ENCODE measurements at places on chromosomes 6 and 20.

DNA sequence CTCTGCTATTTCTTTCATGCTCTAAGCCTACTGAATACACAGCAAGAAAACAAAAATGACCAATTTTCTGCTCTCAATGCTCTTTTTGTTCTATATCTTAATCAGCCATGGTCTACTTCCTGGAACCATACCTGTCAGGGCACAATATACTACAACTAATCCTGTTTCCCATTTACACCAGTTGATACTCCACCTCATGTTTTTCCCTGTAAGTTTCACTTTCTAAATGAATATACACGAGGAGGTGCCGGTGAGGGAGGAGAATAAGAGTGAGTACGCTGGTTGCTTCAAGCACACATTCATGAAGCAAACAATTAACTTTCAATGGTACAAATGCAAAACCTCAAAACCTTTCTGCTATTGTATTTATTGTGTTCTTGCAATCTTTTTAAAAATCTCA, 443.1 kb upstream of the ID4 start:
- DNase-seq = no peak

DNA sequence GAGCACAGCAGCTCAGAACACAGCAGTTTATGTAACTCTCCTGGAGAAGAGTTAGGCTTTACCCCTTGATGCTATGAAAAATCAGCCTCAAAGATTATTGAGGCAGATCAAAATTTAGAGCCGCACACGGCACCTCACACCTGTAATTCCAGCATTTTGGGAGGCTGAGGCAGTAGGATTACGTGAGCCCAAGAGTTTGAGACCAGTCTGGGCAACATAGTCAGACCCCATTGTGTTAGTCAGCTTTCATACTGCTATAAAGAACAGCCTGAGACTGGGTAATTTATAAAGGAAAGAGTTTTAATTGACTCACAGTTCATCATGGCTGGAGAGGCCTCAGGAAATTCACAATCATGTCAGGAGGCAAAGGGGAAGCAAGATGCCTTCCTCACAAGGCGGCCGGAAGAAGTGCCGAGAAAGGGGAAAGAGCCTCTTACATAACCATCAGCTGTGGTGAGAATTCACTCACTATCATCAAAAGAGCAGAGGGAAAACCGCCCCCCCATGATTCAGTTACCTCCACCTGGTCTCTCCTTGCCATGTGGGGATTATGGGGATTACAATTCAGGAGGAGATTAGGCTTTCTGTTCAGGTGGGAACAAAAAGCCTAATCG, 87.7 kb downstream of the SGK1 start:
- no peak for DNase-seq

DNA sequence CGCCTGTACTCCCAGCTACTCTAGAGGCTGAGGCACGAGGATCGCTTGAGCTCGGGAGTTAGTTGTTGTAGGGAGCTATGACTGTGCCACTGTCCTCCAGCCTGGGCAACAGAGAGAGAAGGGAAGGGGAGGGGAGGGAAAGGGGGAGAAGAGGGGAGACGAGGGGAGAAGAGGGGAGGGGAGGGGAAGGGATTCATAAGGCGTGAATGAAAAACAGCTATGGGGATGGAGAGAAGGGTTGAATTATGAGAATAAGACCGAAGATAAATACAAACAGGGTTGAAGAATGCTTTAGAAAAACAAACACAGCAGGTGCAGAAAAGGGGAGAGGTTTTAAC, 106.0 kb downstream of the TRIM27 start:
- DNase-seq = no peak

DNA sequence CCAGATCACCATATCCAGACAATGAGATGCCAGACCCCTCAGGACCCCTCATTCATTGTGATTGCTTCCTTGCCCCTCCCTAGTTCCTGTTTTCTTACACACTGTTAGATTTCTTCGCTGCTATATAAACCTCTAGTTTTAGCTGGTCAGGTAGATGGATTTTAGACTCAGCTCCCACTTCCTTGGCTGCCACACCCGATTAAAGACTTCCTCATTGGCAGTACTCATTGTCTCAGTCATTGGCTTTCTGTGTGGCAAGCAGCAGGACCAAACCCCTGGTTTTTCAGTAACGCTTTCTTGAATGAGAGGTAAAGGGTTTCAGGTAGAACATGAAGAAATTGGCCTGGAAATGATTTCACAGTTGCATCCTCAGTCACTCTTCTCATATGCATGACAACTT, 47.9 kb downstream of the QRSL1 start:
- no peak for DNase-seq

- no peak for DNase-seq
Observed at GRCh38 chr20:8154638-8155037, 22.6 kb downstream of the PLCB1 start.

DNA sequence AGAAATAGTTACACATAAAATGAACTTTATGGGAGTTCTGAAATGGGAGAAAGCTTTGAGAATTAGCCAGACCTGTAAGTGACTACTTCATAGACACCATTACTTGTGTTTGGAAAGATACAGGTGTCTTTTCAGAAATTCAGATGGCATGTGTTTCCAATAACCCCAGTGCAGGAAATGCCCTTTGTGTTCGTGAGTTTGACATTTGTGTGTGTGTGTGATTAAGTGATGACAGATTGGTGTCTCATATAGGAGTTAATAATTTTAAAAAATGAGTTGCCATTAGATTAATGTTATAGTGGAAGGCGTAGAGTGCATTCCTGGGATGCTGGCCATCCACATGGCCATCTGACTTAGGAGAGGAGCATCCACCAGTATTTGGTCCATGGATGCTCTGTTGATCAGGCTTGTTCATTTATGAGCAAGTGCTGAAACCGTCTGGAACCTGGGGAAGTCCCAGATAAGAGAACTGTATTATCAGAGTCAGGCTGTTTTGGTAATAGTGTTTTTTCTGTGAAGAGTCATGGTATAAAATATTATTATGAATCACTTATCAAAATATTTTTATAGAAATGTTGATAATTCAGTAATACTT, 3.1 kb downstream of the STK4 start:
- DNase-seq = no peak

DNA sequence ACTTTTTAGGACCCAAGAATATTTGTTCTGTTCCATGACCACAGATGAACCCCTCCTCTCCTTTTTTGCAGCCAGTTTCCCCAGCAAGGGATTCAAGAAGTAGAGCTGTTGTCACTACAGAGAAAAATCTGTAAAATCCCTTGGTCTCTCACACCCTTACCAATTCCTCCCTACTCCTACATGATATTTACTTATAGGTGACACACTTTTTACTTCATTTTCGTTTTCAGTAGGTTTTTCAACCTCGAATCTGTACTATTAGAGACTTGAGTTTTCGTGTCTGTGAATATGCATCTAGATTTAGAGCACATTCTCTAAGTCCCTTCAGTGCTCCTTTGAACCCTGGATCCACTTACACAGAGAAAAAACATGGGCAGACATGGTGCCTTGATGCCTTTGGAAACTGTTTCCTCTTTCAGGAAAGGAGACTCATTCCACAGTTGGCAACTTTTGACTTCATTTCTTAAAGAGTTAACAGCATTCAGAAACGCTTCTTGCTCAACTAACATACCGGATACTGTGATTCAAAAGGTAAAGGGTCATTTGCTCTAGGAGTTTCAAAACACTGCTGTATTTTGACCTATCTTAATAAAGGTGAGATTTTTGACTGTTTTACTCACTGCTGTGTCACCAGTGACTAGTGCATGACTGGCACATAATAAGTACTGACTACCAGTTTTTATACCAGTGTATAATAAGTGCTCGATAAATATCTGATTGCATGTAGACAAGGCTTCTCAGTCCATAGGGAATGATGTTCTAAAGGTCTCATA, 50.6 kb downstream of the LAMA4 start:
- no peak for DNase-seq

DNA sequence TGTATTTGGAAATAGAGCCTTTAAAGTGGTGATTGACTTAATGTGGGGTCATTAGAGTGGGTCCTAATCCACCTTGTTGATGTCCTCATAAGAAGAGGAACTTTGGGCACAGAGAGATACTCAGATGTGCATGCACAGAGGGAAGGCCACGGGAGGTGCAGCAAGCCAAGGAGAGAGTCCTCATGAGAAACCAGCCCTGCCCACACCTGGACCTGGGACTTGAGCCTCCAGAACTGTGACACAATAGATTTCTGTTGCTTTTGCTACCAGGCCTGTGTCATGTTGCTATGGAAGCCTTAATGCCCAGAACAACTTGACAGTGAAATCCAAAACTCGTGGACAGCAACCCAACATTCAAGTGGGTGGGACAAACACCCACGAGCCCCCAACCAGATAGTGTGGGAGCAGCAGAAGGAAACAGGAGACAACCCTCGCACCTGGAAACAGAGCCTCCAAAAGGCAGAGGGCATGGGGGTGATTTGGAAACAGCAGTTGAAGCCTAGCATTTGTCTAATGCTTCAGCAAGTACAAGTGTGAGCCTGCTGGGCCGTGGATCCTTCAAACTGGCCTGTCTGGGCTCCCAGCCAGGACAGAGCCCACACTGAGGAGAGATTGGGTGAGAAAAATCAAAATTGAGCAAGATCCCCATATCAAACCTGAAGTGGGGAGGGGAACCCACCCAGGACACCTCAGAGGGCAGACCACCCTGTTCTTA, 201.0 kb upstream of the CST7 start:
- no peak for DNase-seq

GRCh38 chr6:104606361-104606760, 253.4 kb downstream of the HACE1 start:
- peak; percentile 13 for DNase-seq

- DNase-seq = no peak
Observed at GRCh38 chr20:9241721-9242427, 173.0 kb downstream of the PLCB4 start.

DNA sequence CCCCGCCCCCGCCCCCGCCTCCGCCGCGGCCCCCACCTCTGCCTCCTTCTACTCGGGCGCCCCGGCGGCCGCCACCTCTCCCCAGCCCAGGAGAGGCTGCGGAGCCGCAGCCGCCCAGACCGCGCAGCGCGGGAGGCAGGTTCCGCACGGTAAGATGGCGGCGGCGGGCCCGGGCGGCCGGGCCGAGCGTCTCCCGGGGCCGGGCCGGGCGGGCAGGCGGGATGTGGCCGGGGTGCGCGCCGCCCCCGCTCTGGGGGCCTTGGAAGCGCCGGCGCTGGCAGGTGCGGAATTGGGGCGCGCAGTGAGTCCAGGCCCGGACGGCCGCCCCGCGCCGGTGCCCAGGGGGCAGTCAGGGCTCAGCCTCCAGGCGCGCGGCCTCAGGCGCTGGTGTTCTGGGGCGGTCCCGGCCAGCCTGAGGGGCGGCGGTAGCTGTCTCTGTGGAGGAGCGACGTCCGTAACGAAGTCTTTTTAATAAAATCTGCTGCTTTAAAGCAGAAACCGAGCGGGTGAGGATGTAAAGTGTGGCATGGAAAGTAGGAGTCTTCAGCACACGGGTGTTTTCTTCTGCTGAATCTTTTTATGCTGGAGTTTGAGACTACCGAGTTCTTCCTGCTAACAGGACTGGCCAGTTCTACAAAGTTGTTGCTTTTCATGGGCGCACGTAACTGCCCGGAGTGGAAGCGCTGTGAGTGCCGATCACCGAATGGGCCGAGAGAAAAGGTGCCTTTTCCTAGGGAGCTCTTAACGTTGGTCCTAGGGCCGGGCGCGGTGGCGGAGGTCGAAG, at the start of gene GID8:
Gene GID8 (plus strand): TSS at position 43 of the 784 bp plus-strand sequence. CDS start 3,356 bp downstream, outside the sequence.
- no peak for DNase-seq

GRCh38 chr20:62765021-62765420, 31.3 kb upstream of the MRGBP start:
- DNase-seq = no peak

DNA sequence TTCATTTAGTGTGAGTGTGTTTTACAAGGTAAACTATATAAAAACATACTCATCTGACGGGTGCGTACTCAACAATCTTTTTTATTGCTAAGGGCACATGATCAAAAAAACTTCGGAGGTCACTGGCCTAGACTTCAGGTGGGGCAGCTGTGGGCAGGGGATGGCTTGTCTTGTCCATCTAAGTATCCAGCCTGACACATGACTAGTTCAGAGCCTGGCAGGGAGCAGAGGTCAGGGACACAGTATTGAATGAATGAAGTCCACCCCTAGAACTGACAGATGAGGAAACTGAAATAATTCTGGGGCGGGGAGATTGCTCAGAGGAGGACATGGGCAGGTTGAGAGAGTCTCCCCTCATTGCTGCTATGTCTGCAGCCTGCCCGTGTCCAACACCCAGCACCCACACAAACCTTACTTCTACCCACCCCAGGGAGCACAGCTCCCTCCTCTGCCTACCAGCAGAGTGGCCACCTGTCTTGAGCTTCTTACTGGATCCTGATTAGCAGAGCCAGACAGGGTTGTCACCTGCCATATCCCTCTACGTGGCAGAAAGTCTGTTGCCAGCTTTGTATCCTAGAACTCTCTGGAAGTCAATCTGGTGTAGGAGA, 48.9 kb downstream of the MRPL14 start:
- DNase-seq = no peak

DNA sequence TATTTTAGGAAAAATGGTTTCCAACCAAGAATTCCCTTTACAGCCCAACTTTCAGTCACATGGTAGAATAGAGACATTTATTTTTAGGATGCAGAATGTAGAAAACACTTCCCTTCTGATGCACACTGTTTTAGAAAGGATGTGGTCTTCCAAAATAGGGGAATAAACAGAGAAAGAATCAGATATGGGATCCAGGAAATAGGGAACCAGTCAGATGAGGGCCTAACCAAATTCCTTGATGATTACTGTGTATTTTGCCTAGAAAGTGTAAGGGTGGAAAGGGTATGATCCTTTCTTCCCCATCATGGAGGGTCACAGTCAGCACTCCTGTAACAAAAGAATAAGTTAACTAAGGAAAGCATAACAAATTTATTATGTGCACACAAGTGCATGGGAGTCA, 27.4 kb downstream of the SLX4IP start:
- DNase-seq = no peak

- no peak for DNase-seq
Observed at GRCh38 chr6:39387785-39388184, 65.3 kb upstream of the KCNK16 start.

GRCh38 chr6:82131441-82131840, 116.1 kb downstream of the IBTK start:
- DNase-seq = no peak

DNA sequence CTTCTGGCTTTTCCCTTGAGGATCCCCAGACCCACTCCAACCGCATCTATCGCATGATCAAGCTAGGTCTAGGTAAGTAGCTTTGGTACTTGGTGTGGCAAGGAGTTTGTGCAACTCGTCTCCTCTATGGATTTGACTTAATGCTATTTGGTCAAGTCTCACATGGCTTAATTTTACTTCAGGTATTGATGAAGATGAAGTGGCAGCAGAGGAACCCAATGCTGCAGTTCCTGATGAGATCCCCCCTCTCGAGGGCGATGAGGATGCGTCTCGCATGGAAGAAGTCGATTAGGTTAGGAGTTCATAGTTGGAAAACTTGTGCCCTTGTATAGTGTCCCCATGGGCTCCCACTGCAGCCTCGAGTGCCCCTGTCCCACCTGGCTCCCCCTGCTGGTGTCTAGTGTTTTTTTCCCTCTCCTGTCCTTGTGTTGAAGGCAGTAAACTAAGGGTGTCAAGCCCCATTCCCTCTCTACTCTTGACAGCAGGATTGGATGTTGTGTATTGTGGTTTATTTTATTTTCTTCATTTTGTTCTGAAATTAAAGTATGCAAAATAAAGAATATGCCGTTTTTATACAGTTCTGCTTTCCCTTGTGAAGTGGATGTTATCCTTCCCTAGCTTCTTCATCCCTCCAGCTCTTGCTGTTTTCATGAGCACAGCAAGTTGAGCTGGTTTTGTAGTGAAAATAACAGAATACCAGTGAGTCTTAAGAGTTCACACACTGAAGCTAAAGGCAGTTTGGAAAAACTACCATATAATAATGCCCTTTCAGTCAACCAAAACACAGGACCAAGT, 3.8 kb downstream of the SLC35B2 start:
- peak; percentile 23 for DNase-seq

- DNase-seq = no peak
Observed at GRCh38 chr6:17633465-17634188, 33.5 kb downstream of the FAM8A1 start.

- no peak for DNase-seq
Observed at GRCh38 chr6:95017922-95018321, 559.4 kb upstream of the MANEA start.
